DND-41 (cell line): ENCODE measurements at places on chromosomes 11 and 22.

DNA sequence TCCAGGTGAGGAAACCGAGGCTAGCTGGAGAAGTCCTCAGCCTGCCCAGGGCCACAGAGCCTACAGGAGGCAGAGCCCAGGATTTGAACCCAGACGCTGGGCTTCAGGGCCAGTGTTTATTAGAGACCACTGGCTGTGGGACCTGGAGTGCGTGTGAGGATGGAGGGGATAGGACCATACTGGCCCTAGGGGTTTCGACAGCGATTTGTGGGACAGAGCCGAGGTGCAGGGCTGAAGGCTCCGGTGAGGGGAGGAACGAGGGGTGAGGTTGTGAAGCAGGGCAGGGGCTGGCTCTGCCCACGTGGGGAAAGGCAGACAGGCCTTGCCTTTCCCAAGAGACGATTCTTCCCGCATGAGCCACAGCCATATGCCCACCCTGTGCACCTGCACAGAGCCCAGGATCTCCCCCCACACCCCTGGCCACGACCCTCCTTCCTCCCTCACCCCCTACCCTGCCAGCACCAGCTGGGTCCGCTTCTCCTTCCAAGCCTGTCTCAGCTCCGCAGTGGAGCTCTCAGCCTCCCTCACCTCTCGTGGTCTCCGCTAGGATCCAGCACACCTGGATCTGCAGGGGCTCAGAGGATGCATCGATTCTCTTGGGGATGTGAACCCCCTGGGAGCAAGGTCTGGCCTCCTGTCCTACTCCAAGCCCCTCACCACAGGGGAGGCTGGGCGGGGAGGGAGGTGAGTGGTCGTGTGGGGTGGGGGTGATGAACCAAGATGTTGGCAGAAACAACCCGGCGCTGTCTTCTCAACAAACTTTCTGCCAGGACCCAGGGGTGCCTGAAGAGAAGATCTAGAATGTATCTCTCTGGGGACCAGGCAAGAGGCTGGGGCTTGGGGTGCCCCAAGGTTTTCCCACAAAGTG is 58.4 kb downstream of the RTL6 start:
- DNase-seq = no peak
- H3K4me3 ChIP-seq = no peak overlapping the region
- H3K4me1 ChIP-seq = no peaks in the 10 kb centered on the region
- no peak overlapping the region for H3K27ac ChIP-seq
- H3K36me3 ChIP-seq = no peaks in the 10 kb centered on the region

GRCh38 chr11:11876458-11876857 is 34.7 kb downstream of the USP47 start:
- no peaks in the 10 kb centered on the region for H3K27me3 ChIP-seq
- H3K4me3 ChIP-seq = no peak overlapping the region
- no peak overlapping the region for H3K27ac ChIP-seq
- H3K4me1 ChIP-seq = no peaks in the 10 kb centered on the region
- no peak for DNase-seq

- H3K4me1 ChIP-seq = no peaks in the 10 kb centered on the region
- no peak overlapping the region for H3K4me3 ChIP-seq
- no peak overlapping the region for H3K27ac ChIP-seq
- H3K36me3 ChIP-seq = peaks cover 7% of the 10 kb centered on the region; the same call in 1 of the 2 replicates
Observed at GRCh38 chr11:43907028-43907975, 26.7 kb downstream of the ALKBH3 start.

DNA sequence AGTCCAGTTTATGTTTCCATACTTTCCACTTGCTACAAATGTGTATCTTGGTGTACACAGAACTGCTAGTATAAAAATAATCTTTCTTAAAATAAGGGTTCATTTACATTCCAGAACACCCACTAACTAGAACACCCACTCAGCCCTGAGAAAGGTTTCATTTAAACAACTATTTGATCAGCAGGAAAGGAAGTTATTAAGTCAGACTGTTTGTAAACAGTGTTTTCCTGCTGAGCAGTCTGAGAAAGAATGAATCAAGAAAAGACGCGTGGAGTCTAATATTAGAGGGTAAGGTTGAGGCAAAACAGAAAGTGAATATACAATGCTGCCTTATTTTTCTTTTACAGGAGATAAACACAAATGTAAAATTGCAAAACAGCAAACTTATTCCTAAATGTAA is 32.7 kb downstream of the NARS2 start:
- peak overlapping the region; percentile 25; the same call in 1 of the 2 replicates for H3K27ac ChIP-seq
- peaks cover 15% of the 10 kb centered on the region for H3K4me1 ChIP-seq
- DNase-seq = no peak
- H3K4me3 ChIP-seq = no peak overlapping the region
- H3K36me3 ChIP-seq = peaks cover 27% of the 10 kb centered on the region

DNA sequence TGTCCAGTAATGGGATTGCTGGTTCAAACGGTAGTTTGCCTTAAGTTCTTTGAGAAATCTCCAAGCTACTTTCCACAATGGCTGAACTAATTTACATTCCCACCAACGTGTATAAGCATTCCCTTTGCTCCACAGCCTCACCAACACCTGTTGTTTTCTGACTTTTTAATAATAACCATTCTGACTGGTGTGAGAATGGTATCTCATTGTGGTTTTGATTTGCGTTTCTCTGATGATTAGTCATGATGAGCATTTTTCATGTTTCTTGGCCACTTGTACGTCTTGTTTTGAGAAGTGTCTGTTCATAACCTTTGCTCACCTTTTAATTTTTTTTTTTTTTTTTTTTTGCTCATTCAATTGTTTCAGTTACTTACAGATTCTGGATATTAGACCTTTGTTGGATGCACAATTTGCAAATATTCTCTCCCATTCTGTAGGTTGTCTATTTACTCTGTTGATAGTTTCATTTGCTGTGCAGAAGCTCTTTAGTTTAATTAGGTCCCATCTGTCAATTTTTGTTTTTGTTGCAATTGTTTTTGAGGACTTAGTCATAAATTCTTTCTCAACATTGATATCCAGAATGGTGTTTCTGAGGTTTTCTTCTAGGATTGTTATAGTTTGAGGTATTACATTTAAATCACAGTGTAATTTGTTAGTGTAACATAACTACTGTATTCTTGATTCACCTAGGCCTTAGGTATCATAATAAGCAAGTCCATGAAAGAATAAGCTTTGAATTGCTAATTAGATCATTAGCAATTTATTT is 33.0 kb downstream of the CCDC34 start:
- no peak for DNase-seq
- peaks cover 6% of the 10 kb centered on the region; the same call in 1 of the 2 replicates for H3K36me3 ChIP-seq
- no peak overlapping the region for H3K27ac ChIP-seq
- no peaks in the 10 kb centered on the region for H3K4me1 ChIP-seq
- H3K4me3 ChIP-seq = no peak overlapping the region

- no peaks in the 10 kb centered on the region for H3K4me1 ChIP-seq
- no peak overlapping the region for H3K4me3 ChIP-seq
- no peak overlapping the region for H3K27ac ChIP-seq
Observed at GRCh38 chr11:123325533-123325932, 104.5 kb upstream of the GRAMD1B start.

DNA sequence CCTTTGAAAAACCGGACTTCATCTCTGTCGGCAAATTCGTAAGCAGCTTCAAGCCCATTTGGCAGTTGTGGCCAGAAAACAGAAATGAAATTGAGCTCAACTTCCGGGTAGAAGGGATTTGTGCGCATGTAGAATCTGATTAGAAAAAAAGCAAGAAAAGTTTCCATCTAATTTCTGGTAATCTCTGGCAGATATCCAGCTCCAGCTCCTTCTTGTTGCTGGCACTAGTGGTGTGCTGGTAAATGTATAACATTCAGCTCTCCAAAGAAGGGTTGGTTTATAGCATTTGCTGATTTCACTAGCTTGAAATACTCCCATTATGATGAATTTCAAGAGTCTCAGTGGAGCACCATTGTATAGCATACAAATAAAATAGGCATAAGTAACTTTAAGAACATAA is 5.4 kb downstream of the MMP1 start:
- H3K27ac ChIP-seq = no peak overlapping the region
- H3K4me3 ChIP-seq = no peak overlapping the region
- H3K4me1 ChIP-seq = no peaks in the 10 kb centered on the region

- no peak overlapping the region for H3K27ac ChIP-seq
- H3K4me3 ChIP-seq = no peak overlapping the region
- peak; percentile 33 for DNase-seq
- no peaks in the 10 kb centered on the region for H3K27me3 ChIP-seq
- H3K36me3 ChIP-seq = no peaks in the 10 kb centered on the region
- H3K4me1 ChIP-seq = no peaks in the 10 kb centered on the region
Observed at GRCh38 chr11:77127235-77127911, 673 bp upstream of the MYO7A start.

- H3K36me3 ChIP-seq = no peaks in the 10 kb centered on the region
- peaks cover 4% of the 10 kb centered on the region for H3K27me3 ChIP-seq
- no peak overlapping the region for H3K4me3 ChIP-seq
- no peak overlapping the region for H3K27ac ChIP-seq
Observed at GRCh38 chr11:115919341-115920091, 415.3 kb upstream of the CADM1 start.

GRCh38 chr22:23751441-23751996 is 607 bp upstream of the ZNF70 start:
- H3K27ac ChIP-seq = peak overlapping the region; percentile 83
- peak overlapping the region; percentile 47; the same call in 1 of the 2 replicates for H3K4me3 ChIP-seq
- no peak for DNase-seq
- peaks cover 21% of the 10 kb centered on the region for H3K4me1 ChIP-seq
- no peaks in the 10 kb centered on the region for H3K36me3 ChIP-seq

- no peaks in the 10 kb centered on the region for H3K36me3 ChIP-seq
- peaks cover 35% of the 10 kb centered on the region for H3K4me1 ChIP-seq
- H3K27ac ChIP-seq = no peak overlapping the region
- no peak for DNase-seq
- H3K4me3 ChIP-seq = no peak overlapping the region
- no peaks in the 10 kb centered on the region for H3K27me3 ChIP-seq
Observed at GRCh38 chr22:40027191-40028097, 32.7 kb downstream of the FAM83F start.

- no peaks in the 10 kb centered on the region for H3K4me1 ChIP-seq
- no peaks in the 10 kb centered on the region for H3K27me3 ChIP-seq
- H3K36me3 ChIP-seq = no peaks in the 10 kb centered on the region
- no peak overlapping the region for H3K27ac ChIP-seq
Observed at GRCh38 chr11:79543101-79543500, 102.3 kb upstream of the TENM4 start.

DNA sequence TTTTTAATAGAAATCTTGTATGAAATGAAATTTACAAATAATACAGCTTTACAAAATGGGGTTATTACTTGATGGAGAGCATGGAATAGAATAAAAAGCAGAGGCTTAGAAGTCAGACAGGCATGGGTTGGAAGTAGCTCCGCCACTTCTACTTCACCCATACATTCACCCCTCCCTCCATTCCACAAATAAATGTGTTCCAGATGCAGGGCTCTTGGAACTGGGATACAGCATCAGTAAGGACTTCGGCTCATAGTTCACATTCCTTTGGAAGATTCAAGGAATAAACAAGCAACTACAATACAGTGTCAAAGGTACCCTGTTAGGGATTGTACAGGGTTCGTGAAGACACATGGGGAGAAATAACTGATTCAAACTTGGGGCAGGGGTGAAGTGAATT is 156.8 kb downstream of the WNT11 start:
- H3K36me3 ChIP-seq = peaks cover 19% of the 10 kb centered on the region; the same call in 1 of the 2 replicates
- no peaks in the 10 kb centered on the region for H3K27me3 ChIP-seq
- H3K4me1 ChIP-seq = no peaks in the 10 kb centered on the region
- no peak overlapping the region for H3K4me3 ChIP-seq
- H3K27ac ChIP-seq = no peak overlapping the region
- no peak for DNase-seq

- H3K27me3 ChIP-seq = peaks cover 23% of the 10 kb centered on the region
- no peaks in the 10 kb centered on the region for H3K36me3 ChIP-seq
- no peaks in the 10 kb centered on the region for H3K4me1 ChIP-seq
- DNase-seq = no peak
- no peak overlapping the region for H3K4me3 ChIP-seq
Observed at GRCh38 chr11:114080769-114081168, 21.3 kb downstream of the ZBTB16 start.

- no peak overlapping the region for H3K4me3 ChIP-seq
- H3K27ac ChIP-seq = no peak overlapping the region
- no peaks in the 10 kb centered on the region for H3K4me1 ChIP-seq
- H3K27me3 ChIP-seq = peaks cover 5% of the 10 kb centered on the region
Observed at GRCh38 chr11:8217926-8218325, 45.8 kb downstream of the LMO1 start.

DNA sequence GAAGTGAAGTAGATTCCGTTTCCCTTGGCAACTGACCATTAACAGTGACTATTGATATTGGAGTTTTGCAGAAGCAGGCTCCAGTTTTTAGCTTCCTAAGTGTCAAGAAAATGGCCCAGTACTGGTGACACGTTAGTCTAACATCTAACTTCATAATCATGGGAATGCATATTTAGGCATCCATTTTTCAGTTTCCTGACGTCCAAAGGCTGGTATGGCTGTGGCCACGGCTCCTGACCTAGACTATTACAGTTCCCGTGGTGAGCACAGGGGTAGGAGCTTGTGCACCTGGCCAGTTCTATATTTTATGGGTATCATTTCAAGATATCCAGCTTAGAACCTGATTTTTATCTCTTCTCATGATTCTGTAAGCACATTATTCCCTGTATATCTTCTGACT is 323.8 kb downstream of the GUCY1A2 start:
- H3K27ac ChIP-seq = no peak overlapping the region
- no peaks in the 10 kb centered on the region for H3K27me3 ChIP-seq
- no peak overlapping the region for H3K4me3 ChIP-seq
- no peaks in the 10 kb centered on the region for H3K36me3 ChIP-seq

- no peaks in the 10 kb centered on the region for H3K36me3 ChIP-seq
- no peak overlapping the region for H3K4me3 ChIP-seq
- H3K4me1 ChIP-seq = no peaks in the 10 kb centered on the region
Observed at GRCh38 chr22:44361391-44362126, 48.8 kb upstream of the SHISAL1 start.

- DNase-seq = no peak
- H3K36me3 ChIP-seq = peaks cover 97% of the 10 kb centered on the region
- no peaks in the 10 kb centered on the region for H3K27me3 ChIP-seq
- no peak overlapping the region for H3K27ac ChIP-seq
- H3K4me3 ChIP-seq = no peak overlapping the region
Observed at GRCh38 chr11:68551223-68551622, 90.7 kb downstream of the PPP6R3 start.

DNA sequence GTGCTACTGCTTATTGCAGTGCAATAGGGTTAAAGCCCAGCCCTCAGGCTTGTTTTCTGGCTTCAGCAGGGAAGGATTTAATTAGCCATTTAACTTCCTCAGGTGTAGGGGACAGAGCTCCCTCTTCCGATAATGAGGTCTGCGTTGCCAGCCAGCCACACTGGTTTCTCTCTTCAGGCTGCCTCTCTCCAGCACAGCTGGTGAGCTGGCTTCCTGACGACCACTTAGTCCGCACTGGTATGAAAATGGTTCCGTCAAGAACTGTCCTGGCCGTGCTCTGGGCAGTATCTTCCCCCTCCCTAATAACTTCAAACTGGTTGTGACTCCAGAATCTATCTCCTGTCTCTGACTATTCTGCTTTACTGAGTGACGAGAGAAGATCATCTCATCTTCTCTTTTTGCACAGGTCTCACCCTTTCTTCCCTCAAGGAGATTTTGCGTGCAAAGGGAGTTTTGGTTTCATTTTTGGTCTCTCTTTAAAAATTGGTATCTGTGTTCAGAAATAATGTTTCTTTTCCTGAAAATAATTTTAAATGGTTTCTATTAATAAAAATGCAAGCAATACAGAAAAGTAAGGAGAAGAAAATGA is 49.2 kb downstream of the CNTN5 start:
- no peaks in the 10 kb centered on the region for H3K4me1 ChIP-seq
